ENCODE measurements at places on chromosomes 3 and 15.

- DNase-seq, result no peak
These were observed 32.2 kb downstream of the ZDHHC19 start for GRCh38 chr3:196178993-196179379.

GRCh38 chr3:135629701-135630408 is 335.7 kb upstream of the PPP2R3A start:
- no peak for DNase-seq

GRCh38 chr3:112043621-112044201 is 9.2 kb downstream of the TMPRSS7 start:
- DNase-seq, result no peak

GRCh38 chr3:139111392-139112229 is 66.9 kb upstream of the PRR23C start:
- no peak for DNase-seq

GRCh38 chr3:190097025-190097424 is 23.7 kb downstream of the P3H2 start:
- DNase-seq, result no peak

DNA sequence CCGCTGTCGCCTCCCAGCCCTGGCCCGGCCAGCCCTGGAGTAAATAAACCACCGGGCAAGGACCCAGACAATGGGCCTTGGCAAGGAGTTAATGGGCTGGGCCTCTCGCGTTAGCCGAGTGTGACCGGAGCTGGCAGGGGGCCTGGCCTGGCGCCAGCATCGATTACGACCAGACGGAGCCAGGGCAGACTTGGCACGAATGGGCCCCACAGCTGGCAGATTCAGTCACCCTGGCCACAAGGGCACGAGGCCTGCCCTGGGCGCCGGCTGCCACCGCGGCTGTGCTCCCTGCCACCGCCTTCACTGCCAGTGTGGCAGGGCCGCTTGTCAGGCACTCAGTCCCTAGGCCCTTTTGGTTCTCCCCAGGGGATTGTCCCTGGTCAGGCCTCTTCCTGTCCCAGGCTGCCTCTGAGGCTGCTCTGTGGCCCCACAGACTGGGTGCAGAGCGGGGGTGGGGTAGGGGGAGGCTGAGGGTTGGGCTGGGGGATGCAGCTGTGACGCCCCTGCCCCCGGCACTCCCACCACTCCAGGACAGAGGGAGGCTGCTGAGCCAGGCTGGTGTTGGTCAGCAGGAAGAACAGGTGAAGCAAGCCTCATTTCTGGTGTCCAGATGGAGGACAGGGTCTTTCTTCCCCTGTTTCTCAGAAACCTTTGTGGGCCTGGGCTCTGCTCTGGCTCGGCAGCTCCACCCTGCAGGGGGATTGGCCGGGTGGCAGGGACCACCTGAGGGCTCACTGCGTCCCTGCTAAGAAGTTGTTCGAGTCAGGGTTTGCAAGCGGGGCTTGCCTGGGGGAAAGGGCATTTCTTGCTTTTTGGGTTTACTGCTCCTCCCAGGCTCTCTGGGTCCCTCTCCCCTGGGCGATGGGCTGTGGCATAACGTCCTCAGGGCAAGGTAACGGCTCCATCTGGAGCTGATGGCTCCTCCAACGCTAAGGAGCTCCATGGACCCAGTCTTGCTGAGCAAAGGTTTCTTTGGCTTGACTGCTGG is 30.5 kb upstream of the SRP14 start:
- DNase-seq, result no peak

DNA sequence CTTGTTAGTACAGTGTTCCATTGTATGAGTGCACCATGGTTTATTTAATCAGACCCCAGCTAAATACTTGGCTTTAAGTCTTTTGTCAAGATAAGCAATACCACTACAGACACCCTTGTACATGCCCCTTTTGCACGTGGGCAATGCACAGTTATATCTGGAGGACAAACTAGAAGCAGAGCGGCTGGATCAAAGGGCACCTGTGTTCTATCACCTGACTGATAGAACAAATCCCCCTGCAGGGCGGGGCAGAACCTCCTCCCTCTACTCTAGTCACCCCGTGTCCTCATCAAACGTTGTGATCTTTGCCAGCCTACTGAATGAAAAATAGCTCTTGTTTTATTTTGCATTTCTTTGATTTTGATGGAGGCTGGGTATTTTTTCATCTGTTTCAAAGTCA is 314.9 kb downstream of the TLE3 start:
- no peak for DNase-seq

DNA sequence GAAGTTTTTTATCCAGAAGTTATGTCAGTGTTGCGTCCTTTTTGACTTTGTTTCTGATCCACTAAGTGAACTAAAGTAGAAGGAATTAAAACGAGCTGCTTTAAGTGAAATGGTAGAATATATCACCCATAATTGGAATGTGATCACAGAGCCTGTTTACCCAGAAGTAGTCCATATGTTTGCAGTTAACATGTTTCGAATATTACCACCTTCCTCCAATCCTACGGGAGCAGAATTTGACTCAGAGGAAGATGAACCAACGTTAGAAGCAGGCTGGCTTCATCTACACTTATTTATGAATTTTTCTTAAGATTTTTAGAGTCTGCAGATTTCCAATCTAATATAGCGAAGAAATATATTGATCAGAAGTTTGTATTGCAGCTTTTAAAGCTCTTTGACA is 57.6 kb downstream of the DNAH1 start:
- no peak for DNase-seq

DNA sequence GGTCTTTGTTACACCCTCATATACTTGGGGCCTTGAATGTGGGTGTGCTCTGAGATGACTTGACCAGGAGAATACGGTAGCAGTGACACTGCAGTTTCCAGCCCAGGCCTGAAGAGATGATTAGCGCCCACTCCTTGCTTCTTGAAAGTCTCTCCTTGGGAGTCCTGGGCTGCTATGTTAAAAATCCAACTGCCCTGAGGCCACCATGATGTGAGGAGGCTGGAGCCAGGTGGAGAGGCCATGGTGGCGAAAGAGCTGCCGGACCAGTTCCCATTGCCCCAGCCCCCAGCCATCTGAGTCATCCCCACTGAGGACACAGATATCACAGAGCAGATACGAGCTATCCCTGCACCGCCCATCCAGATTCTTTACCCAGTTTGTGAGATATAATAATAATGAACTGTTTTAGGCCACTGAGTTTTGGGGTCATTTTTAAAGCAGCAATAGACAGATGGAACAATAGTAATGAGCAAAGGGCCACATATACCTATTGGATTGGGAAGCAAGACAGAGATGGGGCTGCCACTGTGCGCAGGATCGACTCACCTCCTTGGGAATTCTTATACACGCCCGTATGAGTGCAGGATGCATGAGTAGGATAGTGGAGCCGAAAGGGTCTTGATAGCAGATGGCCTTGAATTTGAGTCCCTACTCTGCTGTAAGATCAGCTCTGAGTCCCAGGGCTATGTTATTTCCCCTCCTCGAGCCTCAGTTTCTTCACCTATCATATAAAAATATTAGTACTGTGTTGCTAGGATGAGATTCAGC is 12.1 kb upstream of the GATA2 start:
- DNase-seq, result no peak

GRCh38 chr3:17505856-17506255 is 236.6 kb downstream of the TBC1D5 start:
- no peak for DNase-seq

GRCh38 chr3:8653800-8654408 is 9.3 kb upstream of the SSUH2 start:
- no peak for DNase-seq

- no peak for DNase-seq
These were observed 54.7 kb downstream of the TM2D3 start for GRCh38 chr15:101597360-101597928.

GRCh38 chr3:69535613-69536012 is 149.7 kb upstream of the FRMD4B start:
- no peak for DNase-seq

DNA sequence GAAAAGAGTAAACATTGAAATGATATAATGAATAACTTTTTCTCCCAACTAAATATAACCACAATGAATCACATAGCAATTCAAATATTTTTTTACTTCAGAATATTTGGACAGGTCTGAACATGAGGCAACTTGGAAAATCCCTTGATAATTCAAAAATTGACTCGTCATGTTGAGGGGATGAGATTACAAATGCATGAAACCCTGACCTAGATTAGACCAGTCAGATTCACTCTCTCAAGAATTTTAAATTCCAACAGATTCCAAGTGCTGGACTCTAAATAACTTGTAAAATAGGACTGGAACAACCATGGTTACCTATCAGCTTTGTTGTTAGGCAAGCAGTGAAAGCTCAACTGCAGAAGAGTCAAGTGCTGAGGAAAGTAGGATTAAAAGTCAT is 317.5 kb downstream of the GBE1 start:
- DNase-seq, result no peak

GRCh38 chr3:40524222-40524567 is 565 bp upstream of the ZNF621 start:
- no peak for DNase-seq

DNA sequence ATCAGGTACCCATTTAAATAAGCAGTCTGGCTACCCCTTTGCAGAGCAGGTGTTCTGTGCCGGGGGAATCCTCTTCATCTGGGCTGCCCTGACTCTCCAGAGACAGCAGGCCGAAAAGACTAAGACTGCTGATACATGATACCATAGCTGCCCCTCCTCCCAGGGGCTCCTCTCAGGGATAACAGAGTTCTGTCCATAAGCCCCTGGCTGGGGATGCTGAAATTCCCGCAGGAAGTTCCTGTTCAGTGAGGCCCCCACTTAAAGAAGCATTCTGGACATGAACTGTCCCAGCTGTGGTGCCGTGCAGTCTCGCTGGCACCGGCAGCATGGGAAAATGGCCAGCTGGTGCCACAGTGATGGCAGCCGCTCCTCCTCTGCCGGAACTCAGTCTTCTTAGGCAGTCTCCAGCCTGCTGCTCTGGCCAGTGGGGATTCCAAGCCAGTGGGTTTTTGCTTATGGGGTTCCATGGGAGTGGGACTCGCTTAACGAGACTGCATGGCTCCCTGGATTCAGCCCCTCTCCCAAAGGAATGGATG is 1026.2 kb downstream of the NAALADL2 start:
- no peak for DNase-seq

DNA sequence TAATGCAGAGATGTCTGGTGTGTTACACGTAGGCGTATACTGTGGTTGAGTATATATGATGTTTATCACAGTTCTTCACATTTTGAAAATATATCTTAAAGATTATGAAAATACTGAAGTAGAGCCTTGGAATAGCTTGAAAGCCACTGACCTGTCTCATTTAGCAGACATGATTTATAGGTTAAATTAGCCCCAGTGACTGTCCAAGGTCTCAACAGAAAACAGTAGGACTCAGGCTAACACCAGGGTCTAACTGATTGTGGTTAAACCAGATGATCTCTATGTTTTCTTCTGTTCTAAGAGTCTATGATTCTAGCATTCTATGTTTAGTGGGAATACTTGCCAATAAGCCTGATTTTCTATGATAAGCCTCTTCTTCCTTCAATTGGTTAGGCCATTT is 166.4 kb upstream of the NR2E3 start:
- DNase-seq, result no peak

DNA sequence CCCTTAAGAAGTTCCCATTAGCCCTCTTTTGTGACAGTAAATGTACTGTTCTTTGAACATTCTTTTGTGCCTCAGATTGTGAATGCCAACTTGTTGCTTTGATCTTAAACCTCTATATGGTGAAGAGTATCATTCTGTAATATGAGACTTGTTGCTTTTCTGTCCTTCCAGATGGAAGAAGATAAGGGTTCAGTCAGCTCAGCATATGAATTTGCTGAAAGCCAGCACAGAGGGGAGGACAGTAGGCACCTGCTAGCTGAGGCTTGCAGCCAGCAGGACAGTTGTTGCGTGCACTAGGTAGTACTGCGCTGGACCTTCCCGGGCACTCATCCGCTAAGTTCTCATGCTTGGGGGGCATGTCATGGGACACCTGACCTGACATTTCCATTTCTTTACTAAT is 74.7 kb downstream of the DCUN1D1 start:
- no peak for DNase-seq

DNA sequence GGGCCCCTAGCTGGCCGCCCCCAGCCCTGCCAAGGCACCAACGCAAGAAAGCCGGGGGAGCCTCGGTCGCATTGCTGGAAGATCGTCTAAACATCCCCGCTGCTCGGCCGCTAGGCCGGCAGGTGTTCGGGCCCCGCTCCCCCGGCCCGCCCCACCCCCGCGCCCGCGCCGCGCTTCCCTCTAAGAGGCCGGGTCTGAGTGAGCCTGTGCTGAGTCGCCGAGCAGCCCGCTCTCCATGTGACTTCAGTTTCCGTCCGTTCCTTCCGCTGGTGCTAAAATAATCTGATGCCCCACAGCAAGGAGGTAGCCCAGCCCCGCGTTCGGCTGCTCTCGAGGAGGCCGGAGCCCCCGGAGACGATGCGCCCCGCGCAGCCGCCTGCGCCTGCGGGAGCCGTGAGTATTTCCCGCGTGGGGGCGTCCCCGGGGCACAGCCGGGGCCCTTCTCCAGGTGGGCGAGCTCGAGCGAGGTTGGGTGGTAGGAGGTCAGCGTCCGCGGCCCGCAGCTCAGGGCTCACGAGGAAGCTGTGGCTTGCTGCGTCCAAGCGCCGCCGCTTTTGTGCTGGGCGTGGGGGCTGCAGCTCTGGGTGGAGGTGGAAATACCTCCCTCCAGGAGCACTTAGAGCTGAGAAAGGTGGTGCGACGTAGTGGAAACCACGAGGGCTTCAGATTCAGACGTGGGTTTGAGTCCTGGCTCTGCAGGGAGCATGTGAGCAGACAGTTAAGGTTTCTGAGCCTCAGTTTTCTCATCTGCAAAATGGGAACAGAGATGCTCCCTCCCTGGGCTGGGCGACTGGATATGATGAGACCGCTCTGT is at the start of gene NRROS:
Gene NRROS, plus strand, starts transcription at position 212 of the 814 bp plus-strand sequence. CDS start 14,846 bp downstream, outside the sequence.
- DNase-seq, result peak; percentile 57

GRCh38 chr3:38630606-38631005 is 18.9 kb downstream of the SCN5A start:
- no peak for DNase-seq

DNA sequence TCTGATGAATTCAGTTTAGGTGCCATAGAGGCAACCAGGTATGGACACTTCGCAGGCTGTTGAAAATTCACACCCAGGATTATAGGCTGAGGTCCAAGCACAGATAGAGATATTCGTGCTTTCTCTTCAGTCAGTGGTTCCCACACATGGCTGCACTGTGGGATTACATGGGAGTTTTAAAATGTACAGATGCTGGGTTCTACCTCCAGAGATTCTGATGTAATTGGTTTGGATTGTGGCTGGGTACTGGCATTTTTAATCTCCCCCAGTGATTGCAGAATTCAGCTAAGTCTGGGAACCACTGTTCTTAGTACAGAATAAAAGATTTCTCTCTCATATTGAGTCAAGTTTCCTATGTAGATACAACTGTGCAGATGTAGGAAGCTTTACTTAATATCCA is 91.6 kb downstream of the FOXB1 start:
- no peak for DNase-seq

- no peak for DNase-seq
These were observed 5.1 kb downstream of the MAGEL2 start for GRCh38 chr15:23642413-23643044.

- DNase-seq, result no peak
These were observed 639.3 kb downstream of the TUSC7 start for GRCh38 chr3:117348884-117349283.

- DNase-seq, result no peak
These were observed at the start of gene GALNT15 for GRCh38 chr3:16174389-16174788. Gene GALNT15 (plus strand): TSS chr3:16174680. CDS start chr3:16175152, 472 bp downstream.
